ENCODE measurements at places on chromosomes 3 and 15.

GRCh38 chr3:153078826-153079225 is 83.2 kb upstream of the RAP2B start:
- no peak for DNase-seq

- DNase-seq, result no peak
Measured at GRCh38 chr3:88385090-88385489, 235.3 kb downstream of the C3orf38 start.

GRCh38 chr15:29670266-29670665 is 152.0 kb downstream of the TJP1 start:
- DNase-seq, result no peak

- no peak for DNase-seq
Measured at GRCh38 chr3:81580355-81580754, 181.1 kb downstream of the GBE1 start.

GRCh38 chr15:66153549-66154415 is 99.8 kb downstream of the MEGF11 start:
- DNase-seq, result peak; percentile 88

DNA sequence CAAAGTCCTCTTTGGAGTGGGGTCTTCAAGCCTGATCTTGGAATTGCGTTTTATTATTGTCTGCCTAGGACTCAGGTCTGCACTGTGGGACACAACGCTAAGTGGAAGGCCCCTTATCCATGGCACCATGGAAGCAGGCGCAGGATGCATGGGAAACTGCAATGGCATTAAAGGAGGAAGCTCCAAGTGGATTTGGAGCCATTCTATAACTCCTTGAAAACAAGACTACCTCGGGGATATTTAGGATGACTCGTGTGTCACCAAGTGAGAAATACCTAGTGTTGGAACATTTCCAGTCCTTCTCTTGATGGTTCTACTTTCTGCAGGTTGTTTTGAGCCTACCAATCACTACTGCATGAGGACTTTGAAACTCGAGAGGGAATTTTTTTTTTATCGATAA is 126.6 kb upstream of the ZBED2 start:
- no peak for DNase-seq

DNA sequence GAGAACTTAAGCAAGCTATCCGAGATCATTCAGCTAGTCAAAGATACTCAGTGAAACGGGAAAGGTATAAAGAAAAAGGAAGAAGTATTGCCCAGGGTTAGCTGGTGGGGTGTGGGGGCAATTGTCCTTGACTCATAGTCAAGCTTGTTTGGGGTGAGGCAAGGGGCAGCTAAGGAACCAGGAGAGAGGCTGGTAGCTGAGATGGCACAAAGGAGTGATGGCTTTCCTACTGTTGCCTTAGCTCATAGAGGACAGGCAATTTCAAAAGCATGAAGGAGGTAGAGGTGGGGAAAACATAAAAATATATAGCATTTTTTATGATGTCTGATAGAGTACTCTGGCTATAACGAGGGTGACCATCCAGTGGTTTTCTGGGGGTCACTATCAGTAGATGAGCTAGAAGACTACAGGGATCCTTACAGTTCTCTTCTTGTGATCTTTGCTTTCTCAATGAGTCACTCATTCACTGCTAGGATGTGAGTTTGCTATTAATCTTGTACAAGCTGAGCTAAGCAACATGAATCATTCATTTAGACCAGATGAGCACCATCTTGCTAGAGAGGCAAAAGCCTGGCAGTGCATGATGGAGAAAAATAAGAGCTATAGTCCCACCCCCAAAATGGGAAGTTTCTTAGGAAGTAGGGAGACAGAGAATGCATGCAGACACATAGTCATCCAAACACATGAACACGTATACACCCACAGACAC is 207.1 kb upstream of the PFN2 start:
- DNase-seq, result no peak

DNA sequence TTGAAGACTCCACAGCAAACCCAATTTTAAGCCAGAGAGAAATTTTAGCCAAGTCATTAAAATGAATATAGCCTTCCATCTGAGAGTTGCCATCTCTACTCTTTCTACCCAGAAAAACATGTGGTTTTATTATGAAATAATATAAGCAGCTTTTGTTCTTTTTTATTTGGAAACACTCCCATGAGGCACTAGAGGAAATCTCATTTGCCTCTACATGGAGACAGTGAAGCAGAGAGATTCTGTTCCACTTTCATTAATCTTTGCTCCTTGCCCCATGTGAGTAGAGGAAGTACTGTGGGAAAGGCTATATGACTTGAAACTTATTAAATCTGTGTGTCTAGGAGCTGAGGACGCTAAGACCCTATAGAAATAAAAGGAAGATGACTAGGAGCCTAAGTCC is 111.1 kb downstream of the P3H2 start:
- no peak for DNase-seq

DNA sequence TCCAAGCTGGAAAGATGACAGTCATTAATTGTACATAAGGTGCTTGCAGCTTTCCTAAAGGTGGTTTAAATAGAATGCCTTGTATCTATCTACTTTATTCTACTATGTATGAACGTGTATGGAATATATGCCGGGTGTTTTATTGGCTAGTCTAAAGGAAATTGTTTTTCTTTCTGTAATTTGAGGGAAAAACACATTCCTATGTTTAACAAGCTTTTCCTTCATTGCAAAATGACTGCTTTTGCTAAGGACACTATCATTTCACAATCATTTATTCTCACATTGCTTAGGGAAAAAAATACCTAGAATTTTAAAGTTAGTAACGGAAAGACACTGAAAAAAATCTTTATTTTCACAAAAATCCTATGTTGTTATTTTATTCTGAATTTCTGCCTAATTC is 141.7 kb downstream of the WDR76 start:
- no peak for DNase-seq

- peak; percentile 20 for DNase-seq
Measured at GRCh38 chr3:10116138-10116460, 624 bp downstream of the BRK1 start.

GRCh38 chr3:16399473-16399872 is 114.0 kb downstream of the RFTN1 start:
- no peak for DNase-seq

- DNase-seq, result no peak
Measured at GRCh38 chr3:31439890-31440750, 92.6 kb upstream of the STT3B start.
